GM20000 (cell line): ENCODE measurements at places on chromosomes 3 and 15.

GRCh38 chr3:183215591-183216202, 37.4 kb upstream of the B3GNT5 start:
- no peak for DNase-seq

- no peak for DNase-seq
These were observed 2.9 kb upstream of the CFAP92 start for GRCh38 chr3:128996726-128997125.

GRCh38 chr15:76840830-76841460, 64.2 kb downstream of the SCAPER start:
- peak; percentile 16 for DNase-seq

DNA sequence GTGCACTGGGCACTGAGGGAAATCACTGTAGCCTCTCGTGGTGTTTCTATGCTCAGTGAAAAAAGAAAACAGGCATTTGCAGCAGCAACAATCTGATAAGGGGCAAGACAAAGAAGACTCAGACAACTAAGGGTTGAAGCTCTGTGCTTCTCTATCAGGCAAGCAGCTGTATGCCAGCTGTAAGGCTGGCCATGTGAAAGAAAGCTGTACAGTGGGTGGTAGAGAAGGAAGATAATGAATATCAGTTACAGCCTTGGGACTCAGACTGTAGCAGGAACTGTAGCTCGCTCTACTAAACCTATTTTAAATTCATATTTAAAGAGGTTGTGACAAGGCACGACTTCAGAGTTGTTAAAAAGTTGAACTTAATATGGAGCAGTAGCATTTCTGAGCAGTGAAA, 76.3 kb downstream of the VGLL3 start:
- no peak for DNase-seq

DNA sequence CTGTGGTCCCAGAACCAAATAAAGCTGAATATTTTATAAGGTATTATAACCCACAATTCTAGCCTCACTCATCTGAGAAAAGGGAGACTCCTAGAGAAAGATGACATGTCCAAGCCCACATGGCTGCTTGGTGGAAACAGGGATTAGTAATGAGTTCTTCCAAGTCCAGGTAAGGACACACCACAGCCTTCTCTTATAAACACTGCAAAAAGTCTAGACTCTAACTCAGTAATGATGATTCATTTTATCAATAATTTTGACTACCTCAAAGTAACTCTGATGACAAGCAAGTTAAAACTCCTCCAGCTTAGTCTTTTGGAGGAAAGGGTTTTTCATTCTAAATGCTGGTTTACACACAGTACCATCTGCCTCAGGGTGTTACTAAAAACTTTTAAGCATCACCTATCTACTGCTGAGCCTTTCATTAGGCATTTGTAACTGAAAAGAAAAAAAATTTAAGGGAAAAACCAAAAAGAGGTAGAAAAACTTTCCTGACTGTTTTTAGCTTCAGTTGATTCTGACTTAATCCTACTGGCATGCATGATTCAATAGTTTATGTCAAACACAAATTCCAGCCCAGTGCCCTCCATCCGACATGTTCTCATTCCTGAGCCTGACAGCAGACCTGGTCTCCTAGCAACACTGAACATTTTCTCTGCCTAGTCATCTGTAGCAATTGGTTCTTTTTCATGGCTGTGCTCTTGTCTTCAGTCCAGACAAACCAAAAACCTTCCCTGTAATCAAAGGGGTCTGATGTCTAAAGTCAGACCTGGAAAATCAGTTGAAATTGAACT, 43.9 kb downstream of the P3H2 start:
- no peak for DNase-seq

DNA sequence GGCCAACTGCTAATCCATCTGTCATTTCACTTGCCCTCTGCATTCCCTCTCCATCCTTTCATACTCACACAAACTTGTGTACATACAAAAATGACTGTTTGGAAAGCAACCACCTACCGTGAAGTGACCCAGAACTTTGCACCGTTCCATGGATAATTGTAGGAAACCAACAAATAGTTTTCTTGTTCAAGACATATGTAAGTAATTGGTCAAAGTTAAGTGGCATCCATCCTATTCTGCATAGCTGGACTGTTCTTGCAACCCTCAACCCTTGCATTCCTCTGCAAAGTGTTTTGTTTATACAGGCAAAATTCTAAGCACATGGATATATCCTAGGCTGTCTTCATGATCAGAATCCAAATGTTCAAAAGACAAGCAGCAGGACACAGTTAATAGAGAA, 592.5 kb downstream of the MECOM start:
- DNase-seq = no peak

DNA sequence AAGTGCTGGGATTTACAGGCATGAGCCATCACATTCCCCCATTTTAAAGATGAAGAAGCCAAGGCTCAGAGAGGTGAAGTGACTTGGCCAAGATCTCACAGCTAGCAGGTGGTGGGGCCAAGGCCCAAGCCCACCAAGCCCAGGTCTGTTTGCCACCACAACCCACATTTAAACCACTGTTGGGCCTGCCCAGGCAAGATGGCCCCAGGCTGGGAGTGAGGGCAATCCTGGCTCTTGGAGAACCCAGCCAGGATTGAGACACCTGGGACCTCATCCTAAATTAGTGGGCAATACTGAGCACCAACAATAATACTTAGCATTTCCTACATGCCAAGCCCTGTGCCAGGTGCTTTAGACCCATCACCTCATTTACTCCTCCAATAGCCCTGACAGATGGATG, 6.9 kb downstream of the IGDCC3 start:
- no peak for DNase-seq

GRCh38 chr3:105458518-105459215, 92.0 kb downstream of the ALCAM start:
- DNase-seq = no peak

DNA sequence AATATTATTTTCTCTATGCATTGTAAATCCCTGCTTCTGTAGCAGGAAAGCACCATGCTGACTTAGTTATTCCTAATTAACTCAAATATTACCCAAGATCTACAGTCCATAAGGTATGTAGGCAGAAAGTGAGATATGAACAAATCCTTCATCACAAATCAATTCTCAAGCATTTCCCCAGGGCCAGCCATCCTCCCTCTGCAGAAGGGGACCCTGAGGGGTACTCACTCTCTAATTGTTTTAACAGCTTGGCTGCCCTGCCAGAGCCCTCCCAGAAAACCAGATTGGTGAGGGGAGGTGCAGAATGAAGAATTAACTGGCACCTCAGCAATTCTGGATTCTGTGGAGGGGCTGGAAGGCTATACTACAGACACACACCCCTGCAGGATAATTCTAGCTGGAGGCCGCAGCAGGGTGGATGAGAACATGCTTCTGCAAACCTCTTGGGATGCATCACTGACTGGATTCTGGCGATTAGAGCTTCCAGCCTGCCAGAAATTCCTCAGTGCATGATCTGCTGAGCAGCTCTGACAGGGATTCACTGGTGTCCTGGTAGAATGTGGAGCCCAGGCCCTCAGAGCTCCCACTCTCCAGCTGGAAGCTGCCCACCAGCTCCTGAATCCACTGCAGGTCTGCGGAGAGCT, 88.6 kb upstream of the HERC1 start:
- no peak for DNase-seq
